Spleen (tissue), 13 donors: ENCODE measurements at places on chromosomes 4 and X. TPM values are rescaled to one million over a fixed set of nuclear protein-coding genes. Genes with fewer than 3 reads are reported as not detected.
A peak's percentile ranks its signal among the peaks of the same experiment; 100 is the strongest.

Gene LDB2
- 52.2 TPM for polyA plus RNA-seq

Gene OPRPN
- not detected for polyA plus RNA-seq

DNA sequence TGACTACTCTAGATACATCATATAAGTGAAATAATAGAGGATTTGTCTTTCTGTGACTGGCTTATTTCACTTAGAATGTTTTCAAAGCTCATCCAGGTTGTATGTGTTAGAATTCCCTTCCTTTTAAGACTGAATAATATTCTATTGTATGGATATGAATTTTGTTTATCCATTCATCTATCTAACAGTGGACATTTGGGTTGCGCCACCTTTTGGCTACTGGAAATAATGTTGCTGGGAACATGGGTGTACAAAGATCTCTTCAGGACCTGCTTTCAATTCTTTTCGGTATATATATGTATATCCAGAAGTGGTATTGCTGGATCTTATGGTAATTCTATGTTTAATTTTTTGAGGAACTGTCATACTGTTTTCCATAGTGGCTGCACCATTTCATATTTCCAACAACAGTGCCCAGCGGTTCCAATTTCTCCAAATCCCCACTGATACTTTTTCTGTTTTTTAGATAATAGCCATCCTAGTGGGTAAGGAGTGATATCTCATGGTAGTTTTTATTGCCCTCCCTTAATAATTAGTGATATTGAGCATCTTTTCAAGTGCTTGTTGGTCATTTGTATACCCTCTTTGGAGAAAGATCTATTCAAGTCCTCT, 3.4 kb upstream of the SCD5 start:
- no peaks in the 10 kb centered on the region for H3K36me3 ChIP-seq
- H3K4me3 ChIP-seq = no peak overlapping the region
- no peak for DNase-seq
- H3K27me3 ChIP-seq = peaks cover 20% of the 10 kb centered on the region
- peaks cover 28% of the 10 kb centered on the region for H3K4me1 ChIP-seq

GRCh38 chr4:154415313-154415712, 76.3 kb downstream of the DCHS2 start:
- H3K36me3 ChIP-seq = no peaks in the 10 kb centered on the region
- H3K4me3 ChIP-seq = no peak overlapping the region
- H3K4me1 ChIP-seq = peaks cover 5% of the 10 kb centered on the region

Gene ODAPH
- 0.74 TPM for polyA plus RNA-seq

DNA sequence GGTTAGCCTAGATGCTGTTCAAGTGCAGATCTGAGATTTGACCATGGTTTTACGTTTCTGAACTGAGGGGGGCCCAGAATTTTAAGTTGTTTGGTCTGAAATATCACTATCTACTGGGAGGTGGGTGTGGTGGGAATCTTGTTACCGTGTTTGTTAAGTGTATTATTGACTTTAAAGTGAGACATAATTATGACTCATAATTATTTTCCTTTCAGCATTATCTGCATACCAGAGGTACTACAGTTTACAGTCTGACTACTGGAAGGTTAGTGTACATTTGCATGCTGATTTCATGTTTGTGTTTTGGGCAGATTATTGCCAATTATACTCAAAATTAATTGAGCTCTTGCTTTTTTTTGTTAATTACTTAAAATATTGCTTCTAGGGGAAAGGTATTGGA, 101.5 kb downstream of the KDM6A start:
- H3K27ac ChIP-seq = no peak overlapping the region
- DNase-seq = no peak
- H3K36me3 ChIP-seq = peaks cover 4% of the 10 kb centered on the region
- no peaks in the 10 kb centered on the region for H3K27me3 ChIP-seq

- H3K4me3 ChIP-seq = peak overlapping the region; percentile 23
- H3K27me3 ChIP-seq = no peaks in the 10 kb centered on the region
- no peak for DNase-seq
- no peaks in the 10 kb centered on the region for H3K36me3 ChIP-seq
- H3K4me1 ChIP-seq = peaks cover 9% of the 10 kb centered on the region
These were observed 917 bp downstream of the PCDH18 start for GRCh38 chr4:137531168-137531985.

Gene TBC1D25
- polyA plus RNA-seq = 6.1 TPM

Gene RTL9
- polyA plus RNA-seq = not detected

DNA sequence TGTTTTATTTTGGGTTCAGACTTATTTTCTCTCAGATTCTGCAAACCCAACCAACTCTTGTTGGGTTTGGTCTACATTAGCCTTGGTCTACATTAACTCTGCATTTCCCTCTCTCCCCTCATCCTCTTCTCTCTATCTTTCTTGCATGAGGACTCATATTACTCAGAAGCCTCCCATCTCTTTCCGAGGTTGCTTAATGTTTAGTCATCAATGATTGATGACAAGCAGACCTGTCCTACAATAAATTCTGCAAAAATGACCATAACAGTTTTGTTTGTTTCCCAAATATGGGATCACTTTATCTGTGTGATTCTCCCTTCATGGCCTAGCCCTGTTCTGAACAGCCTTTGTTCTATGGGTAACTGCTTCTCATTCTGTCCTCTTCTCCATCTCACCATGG, 75.2 kb downstream of the GABRB1 start:
- H3K27me3 ChIP-seq = no peaks in the 10 kb centered on the region
- H3K4me3 ChIP-seq = no peak overlapping the region
- no peaks in the 10 kb centered on the region for H3K36me3 ChIP-seq
- no peaks in the 10 kb centered on the region for H3K4me1 ChIP-seq
- DNase-seq = no peak
- no peak overlapping the region for H3K27ac ChIP-seq

Gene TMEM31
- not detected for polyA plus RNA-seq

DNA sequence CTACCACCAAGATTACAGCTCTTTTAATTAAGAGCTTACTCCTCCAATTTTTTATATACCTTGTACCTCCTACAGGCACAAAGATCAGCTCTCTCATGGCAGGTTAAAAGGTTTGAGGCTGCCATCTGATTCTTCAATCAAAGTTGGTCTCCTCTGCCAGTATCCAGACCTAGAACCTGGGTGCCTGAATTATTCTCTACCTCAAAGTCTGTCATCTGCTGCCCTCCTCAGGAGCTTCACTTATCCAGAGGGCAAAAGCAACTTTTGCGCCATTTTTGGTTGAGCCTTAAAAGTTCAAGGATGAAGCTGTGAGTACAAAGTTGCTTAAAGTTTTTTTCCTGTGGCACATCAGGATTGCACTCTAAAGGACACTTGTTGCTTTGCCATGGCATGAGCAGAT, 343.7 kb upstream of the PPP1R2C start:
- H3K27me3 ChIP-seq = no peaks in the 10 kb centered on the region
- H3K4me1 ChIP-seq = no peaks in the 10 kb centered on the region

DNA sequence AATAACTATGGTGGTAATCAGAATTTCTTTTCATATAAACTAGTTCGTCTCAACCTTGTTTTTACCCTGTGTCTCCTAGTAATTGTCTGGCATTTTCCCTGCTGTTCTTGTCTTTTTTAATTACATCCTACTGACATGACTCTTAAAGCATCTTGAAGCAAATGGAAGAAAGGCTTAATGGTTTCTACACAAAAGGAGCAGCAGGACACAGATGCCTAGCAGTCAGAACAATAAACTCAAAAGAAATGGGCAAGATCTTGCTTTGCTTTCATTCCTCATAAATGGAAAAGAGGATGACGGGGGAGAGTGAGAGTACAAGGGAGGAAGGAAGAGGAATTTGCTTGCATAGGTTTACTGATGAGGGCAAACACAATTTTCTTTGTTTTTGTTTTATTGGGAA, 293.2 kb upstream of the EMCN start:
- DNase-seq = no peak
- H3K27ac ChIP-seq = no peak overlapping the region
- no peaks in the 10 kb centered on the region for H3K4me1 ChIP-seq
- H3K27me3 ChIP-seq = no peaks in the 10 kb centered on the region
- no peaks in the 10 kb centered on the region for H3K36me3 ChIP-seq
- H3K4me3 ChIP-seq = no peak overlapping the region

DNA sequence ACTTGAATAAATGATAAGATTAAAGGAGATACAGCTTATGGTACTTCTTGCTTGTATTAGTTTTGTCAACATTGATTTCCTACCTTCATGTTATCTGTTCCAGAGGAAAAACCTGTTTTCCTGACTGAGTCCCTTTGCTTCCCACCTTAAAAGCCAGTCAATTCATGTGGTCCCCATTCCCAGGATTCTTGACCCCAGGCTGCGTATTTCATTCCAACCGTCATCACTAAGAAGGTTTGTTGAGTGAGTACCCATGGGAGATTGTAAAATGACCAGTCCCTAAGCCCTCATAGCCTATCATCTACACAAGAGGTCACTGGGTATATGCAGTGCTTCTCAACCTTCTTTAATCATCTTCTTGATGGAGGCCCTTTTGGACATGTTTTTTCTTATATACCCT, 52.2 kb downstream of the BEX3 start:
- no peak for DNase-seq
- peaks cover 5% of the 10 kb centered on the region for H3K27me3 ChIP-seq
- no peak overlapping the region for H3K27ac ChIP-seq
- no peak overlapping the region for H3K4me3 ChIP-seq
- no peaks in the 10 kb centered on the region for H3K4me1 ChIP-seq

Gene ALAS2
- polyA plus RNA-seq = 0.46 TPM

DNA sequence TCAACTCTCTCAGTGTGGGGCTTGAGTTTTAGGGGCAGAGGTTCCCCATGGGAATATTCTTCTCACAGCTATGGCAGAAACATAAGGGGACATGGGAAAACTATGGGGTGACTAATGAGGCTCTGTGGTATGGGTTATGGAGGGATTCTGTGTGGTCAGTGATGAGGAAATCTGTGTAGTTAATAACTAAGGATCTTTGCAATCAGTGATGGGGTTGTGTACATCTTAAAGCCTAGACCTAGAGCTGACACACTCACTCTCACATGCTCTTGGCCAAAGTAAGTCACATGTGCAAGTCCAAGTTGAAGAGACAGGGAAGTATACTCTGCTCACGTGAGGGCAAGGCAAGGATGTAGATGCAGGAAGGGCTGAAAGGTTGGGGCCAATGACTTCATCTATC, 86.4 kb upstream of the UXT start:
- no peaks in the 10 kb centered on the region for H3K36me3 ChIP-seq
- H3K4me1 ChIP-seq = no peaks in the 10 kb centered on the region
- H3K4me3 ChIP-seq = no peak overlapping the region
- DNase-seq = no peak
- peaks cover 3% of the 10 kb centered on the region for H3K27me3 ChIP-seq
- no peak overlapping the region for H3K27ac ChIP-seq
